NCI-H510A (cell line): ENCODE measurements at places on chromosomes 4 and X.

GRCh38 chr4:7734651-7735260, 204.9 kb downstream of the AFAP1 start:
- DNase-seq = no peak

- no peak for DNase-seq
Observed at GRCh38 chr4:86218746-86219473, 140.9 kb downstream of the MAPK10 start.

DNA sequence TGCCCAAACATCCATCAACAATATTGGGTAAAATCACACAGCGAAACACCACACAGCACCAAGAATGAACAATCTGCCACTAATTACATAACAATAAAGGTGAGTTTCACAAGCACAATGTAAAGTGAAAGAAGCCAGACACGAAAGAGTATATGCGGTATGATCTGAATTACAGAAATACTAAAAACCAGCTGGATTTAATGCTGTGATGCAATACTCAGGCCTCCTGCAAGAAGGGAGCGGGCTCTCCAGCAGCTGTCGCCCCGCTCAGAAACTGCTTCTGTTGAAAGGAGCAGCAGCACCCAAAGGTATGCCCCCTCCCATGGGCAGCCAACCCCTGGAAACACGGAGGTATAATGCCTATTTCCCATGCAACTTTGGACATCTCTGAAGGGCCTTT, 77.0 kb downstream of the PAPSS1 start:
- DNase-seq = no peak

DNA sequence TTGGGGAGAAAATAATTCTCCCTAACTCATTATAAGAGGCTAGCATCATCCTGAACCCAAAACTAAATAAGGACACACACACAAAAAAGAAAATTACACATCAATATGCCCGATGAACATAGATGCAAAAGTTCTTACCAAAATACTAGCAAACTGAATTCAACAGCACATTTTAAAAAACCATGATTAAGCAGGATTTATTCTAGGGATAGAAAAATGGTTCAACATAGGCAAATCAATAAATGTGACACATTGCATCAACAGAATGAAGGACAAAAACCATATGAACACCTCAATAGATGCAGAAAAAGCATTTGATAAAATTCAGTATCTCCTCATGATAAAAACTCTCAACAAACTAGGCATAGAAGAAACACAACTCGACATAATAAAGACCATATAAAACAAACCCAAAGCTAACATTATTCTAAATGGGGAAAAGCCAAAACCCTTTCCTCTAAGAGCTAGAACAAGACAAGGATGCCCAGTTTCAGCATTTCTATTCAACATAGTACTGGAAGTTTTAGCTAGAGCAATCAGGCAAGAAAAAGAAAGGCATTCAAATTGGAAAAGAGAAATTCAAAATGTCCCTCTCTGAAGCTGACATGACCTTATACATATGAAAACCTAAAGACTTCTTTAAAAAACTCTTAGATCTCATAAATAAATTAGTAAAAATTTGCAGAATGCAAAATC, 200.9 kb downstream of the NKX6-1 start:
- no peak for DNase-seq

DNA sequence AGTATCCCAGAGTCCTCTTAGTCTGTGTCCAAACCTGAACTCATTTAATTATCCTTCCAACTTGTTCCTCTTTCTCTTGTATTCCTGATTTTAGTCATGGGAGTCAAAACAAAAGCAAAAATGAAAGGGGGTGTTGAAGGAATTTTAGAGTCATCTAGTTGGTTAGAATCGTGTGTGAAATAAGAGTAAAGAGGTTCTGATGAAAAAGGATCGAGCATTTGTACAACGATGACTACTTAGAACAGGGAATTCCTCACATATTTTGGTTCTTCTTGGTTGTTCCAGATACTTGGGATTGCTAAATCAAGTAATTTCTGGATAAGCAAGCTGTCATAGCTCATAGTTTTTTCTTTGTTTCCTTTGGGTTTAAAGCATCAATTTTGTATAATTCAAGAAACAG, 194.4 kb downstream of the BCOR start:
- no peak for DNase-seq

GRCh38 chr4:167234316-167234881, at the start of gene SPOCK3:
SPOCK3 (minus strand) TSS chr4:167234494.
- no peak for DNase-seq

- no peak for DNase-seq
Observed at GRCh38 chrX:134688031-134688823, 30.0 kb upstream of the PLAC1 start.

DNA sequence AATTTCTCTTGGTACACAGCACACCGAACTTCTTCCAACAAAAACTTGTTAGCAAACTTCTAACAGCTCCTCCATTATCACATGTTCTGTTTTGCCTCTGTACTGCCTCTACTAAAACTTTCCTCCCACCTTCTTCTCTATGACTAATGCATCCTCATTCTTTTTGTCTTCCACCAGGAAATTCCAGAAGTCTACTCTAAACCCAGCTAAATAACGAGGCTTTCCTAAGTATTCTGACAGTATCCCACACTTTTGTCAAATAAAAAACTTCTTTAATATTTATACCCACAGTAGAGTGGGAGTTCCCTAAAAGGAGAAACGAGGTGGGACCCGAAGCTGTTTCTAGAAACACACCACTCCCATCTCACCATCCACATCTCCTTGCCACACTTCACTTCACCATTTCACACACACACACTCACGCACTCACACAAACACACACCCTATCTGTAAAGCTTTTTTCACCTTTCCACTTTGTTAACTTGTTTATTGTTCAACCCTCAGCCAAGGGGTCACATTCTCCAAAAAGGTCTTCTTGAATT, 280.3 kb downstream of the ARAP2 start:
- no peak for DNase-seq

- no peak for DNase-seq
Observed at GRCh38 chr4:146308951-146309350, 94.6 kb downstream of the REELD1 start.

GRCh38 chr4:132097041-132097440, 1052.1 kb upstream of the PCDH10 start:
- no peak for DNase-seq

- no peak for DNase-seq
Observed at GRCh38 chr4:52052475-52052780, 1.3 kb downstream of the SPATA18 start.

DNA sequence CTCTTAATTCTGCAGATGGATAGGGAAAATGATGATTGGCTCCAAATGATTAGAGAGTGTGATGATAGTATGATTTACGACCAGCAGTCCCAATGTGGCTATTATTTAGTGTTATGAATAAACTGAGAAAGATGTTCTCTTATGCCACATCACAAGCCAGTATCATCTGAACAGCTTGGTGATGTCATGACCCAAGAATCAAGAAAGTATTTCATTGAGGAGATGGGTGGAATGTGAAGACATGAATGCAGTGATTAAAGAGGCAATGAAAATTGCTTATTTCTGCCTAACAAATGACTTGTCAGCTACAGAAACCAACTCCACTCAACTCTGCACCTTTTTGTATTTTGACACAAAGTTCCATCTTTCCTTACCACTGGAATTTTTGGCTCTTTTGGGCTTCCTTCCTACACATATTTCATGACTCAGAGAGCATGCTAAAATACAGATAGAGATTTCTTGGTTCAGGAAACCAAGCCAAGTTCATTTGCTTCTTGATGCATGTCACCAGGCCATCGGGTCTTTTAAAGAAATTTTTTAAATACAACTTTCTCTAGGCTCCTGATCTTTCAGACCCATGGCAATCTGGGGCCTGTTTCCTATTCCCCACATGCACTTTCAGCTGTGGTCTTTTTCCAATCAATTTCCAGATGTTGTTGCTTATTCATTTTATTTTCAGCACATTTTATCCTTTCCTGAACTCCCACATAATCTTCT, 174.2 kb downstream of the HHIP start:
- DNase-seq = no peak

DNA sequence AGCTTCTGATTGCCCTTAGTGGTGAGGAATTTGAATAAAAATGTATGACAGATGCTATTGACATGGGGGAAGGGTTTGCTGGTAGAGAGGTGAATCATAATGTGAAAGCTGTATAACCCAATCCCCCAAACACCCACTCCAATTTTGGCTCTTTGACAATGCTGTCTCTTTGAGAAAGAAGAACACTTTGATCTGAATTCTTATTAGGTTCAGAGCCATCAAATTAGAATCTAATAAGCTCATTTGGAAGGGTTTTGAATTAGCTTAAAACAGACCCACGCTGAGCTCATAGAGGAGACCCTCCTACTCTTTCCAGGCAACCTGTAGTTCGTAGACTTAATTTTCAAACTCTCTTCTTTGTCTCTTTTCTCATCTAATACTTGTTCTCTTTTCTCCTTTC, 416.6 kb upstream of the ARX start:
- no peak for DNase-seq

DNA sequence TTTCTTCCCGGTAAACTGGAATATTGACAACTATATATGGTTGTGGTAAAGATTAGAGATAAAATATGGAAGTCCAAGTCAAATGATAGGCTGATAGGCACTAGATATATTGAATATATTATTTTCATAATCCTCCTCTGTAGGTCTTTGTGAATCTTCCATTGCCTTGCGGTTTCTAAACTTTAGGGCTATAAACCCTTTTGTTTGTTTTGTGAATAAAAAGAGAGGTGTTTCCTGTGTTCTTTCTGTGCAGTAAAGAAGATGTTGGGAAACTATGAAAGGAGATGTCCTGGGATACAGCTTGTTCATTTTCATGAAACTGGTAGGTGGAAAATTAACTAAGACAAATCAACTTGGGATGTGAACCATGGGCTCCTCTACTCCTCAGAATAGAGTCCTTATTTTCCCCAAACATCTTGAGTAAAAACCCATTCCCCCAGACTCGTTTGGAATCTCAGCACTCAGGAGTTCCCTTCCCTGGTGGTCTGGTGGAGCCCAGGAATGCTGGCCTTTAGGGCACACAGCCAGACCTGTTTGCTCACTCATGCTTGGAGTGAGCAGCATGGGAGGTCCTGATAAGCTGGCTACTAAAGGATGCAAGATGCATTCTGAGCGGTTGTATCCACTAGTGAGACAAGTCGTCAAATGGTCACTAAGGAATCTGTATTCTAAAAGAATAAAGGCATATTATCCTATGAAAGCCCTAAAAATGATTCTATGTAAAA, 22.2 kb downstream of the PRDM8 start:
- DNase-seq = no peak

- DNase-seq = no peak
Observed at GRCh38 chrX:39895218-39896110, 202.3 kb downstream of the BCOR start.

GRCh38 chr4:12729384-12729783, 754.8 kb downstream of the RAB28 start:
- no peak for DNase-seq

DNA sequence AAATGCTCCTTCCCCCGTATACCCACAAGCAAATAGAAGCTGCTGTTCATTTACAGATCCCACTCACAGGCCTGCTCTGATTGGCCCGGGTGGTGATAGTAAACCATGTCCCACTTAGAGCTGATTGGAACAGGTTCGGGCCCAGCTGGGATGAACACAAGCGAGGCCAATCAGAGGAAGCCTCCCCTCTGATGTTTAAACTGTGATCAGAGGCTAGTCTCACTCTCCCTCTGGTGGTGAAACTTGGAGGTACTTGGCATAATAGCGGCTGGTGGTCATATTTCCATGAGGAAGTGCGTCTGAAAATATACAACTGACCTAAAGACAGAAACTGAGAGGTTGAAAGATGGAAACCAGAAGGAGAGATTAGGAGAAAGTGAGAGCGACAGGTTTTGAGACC, 51.5 kb upstream of the TRPC3 start:
- no peak for DNase-seq

- no peak for DNase-seq
Observed at GRCh38 chr4:166123546-166123945, 250.5 kb downstream of the TLL1 start.

DNA sequence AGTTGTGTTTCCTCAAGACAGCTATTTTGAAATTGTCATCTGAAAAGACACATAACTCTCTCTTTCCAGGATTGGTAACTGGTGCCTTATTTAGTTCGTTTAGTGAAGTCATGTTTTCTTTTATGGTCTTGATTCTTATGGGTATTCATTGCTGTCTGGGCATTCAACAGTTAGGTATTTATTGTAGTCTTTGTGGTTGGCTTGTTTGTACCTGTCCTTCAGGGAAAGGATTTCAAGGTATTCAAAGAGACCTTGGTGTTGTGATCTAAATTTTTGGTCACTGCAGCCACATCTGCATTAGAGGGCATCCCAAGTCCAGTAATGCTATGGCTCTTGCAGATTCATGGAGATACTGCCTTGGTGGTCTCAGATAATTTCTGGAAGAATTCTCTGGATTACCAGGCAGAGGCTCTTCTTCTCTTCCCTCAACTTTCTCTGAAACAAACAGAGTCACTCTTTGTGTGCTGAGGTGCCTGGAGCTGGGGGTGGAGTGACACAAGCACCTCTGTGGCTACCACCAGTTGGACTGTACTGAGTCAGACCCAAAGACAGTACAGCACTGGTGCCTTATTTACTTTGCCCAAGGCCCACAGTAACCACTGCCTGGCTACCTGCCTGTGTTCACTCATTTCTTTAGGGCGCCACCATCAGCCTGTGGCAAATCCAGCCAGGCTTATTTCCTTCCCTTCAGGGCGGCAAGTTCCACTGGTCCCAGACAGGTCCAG, 620.4 kb downstream of the KCNIP4 start:
- DNase-seq = no peak

DNA sequence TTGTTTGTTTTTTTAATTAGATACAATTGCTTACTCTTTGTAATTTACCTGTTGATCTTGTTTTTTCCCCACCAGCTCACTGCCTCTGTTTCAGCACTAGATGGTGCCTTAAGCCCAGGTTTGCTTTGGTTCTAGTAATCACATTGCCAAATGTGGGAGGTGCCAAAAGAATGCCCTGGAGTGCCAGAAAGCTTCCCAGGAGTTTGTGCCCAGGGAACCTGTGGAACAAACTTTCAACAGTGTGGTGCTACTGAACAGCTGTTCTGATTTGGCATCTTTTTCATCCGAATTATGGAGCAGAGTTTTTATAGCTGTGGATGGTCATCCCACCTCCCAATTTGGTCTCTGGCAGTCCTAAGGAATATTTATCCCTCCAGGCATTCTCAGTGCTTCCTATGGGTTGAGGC, 1000.7 kb downstream of the STIM2 start:
- peak; percentile 3 for DNase-seq

DNA sequence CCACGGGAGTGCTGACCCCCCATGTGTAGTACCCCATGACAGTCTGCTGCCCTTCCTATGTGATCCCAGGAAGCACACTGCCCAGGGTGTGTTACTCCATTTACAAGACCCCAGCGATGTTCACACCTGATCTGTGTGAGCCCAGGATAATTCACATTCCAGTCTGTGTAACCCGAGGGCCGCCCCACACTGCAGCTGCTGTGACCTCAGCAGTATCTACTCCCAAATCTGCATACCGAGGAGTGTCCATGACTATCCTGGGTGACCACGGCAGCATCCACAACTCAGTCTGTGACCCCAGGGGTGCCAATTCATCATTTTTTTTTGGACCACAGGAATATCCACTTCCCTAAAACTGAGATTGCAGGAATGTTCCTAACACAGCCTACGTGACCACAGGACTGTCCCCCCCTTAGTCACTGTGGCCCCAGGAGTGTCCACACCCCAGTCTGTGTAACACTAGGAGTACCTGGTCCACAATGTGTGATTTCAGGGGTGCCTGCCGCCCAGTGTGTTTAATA, 7.8 kb upstream of the GLOD5 start:
- no peak for DNase-seq
